ENCODE measurements at places on chromosomes 3 and 15.

DNA sequence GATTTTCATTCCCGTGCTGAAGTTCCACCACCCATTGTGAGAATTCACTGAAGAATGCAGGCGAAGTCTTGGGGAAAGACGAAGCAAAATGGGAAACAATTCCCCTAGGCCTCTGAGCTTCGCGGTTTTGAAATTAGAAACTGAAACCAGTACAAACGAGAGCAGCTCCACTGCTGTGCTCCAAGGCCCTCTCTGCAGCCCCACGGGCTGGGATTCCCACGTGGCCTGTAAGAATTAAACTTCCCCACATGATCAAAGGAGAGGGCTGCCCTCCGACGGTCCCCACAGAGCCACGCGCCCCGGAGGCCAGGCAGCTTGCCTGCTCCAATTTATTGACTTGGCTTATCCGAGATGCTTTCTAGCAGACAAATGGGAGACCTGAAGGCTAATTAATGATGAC, 144.0 kb downstream of the GREM1 start:
- DNase-seq = peak; percentile 78

- no peak for DNase-seq
Measured at GRCh38 chr3:27792869-27793268, 70.7 kb upstream of the EOMES start.

DNA sequence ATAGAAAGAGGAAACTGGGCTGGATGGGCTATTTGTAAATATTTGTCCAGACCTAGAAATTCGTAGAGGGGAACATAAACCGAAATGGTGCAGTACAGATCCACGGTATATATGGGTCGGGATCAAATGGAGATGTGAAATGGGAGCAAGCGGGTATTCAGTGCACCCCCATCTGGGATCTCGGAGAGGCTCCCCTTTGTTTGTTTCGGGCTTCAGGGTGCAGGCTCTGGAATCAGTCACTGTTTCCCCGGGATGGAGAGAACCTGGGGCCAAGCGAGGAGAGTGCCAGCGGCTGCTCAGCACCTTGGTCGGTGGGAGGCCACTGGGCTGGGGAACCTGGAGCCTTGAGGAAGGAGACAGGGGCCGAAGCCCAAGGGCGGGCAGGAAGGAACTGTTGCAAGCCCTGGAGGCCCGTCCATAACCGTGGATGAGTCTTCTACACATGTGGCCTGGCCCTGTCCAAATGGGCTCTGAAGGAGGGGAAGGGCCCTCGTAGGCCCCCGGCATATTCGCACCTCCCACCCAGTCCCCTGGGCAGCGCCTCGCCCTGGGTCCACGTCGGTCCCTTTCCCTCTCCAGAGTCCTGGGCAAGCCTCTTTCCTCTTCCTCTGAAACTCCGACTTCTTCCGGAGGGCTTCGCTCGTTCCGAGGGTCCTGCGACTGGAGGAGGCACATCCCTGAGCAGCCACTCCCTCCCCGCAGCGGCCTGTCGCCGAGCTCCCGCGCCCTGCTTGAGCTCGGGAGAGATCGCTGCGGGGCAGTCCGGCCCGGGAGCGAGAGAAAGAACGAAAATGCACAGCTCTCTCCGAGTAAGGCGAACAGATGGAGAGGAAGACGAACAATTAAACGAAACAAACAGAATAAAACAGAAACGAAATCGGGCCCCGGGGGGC, 3.0 kb downstream of the ISL2 start:
- no peak for DNase-seq

GRCh38 chr3:126781889-126782491, 78.0 kb downstream of the CHCHD6 start:
- peak; percentile 94 for DNase-seq

GRCh38 chr3:46154311-46154710, 53.8 kb downstream of the CCR1 start:
- DNase-seq = no peak

DNA sequence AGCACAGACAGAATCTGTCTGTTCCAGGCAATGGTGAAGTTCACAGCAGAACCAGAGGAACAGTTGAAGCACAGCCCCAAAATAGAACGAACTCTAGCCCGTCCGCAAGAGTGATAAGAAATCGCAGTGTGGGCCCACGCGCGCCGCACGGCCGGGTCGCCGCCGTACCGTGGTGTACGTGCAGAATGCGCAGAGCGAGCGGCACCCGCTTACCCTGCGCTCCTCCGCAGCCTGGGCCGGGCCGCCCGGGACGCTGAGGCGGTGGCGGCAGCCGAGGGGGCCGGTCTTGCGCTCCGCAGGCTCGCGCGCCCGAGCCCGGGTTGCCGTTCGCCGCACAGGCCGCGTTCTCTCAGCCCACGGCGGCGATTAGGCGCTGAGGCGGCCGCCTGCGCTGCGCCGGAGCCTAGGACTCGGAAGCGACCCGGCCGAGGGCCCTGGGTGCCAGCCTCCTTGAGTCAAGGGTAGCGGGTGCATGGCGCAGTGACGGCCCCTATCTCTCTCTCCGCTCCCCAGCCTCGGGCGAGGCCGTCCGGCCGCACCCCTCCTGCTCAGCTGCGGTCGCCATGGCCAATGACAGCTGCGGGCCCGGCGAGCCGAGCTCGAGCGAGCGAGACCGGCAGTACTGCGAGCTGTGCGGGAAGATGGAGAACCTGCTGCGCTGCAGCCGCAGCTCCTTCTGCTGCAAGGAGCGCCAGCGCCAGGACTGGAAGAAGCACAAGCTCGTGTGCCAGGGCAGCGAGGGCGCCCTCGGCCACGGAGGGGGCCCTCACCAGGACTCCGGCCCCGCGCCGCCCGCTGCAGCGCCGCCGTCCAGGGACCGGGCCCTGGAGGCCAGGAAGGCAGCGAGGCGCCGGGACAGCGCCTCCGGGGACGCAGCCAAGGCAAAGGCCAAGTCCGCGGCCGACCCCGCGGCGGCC, 20.5 kb downstream of the WDR73 start:
- DNase-seq = peak; percentile 83

Data from umbilical cord (tissue), 2 donors.